Activated CD4-positive, alpha-beta T cell treated with anti-CD3 and anti-CD28 coated beads, Interleukin-2, Interleukin-6, amounts not matched to agents 100 ng/mL and 50 ng/mL, durations not matched to agents 16 hours and 8 hours (primary cell): ENCODE measurements at places on chromosomes 7 and 10.

DNA sequence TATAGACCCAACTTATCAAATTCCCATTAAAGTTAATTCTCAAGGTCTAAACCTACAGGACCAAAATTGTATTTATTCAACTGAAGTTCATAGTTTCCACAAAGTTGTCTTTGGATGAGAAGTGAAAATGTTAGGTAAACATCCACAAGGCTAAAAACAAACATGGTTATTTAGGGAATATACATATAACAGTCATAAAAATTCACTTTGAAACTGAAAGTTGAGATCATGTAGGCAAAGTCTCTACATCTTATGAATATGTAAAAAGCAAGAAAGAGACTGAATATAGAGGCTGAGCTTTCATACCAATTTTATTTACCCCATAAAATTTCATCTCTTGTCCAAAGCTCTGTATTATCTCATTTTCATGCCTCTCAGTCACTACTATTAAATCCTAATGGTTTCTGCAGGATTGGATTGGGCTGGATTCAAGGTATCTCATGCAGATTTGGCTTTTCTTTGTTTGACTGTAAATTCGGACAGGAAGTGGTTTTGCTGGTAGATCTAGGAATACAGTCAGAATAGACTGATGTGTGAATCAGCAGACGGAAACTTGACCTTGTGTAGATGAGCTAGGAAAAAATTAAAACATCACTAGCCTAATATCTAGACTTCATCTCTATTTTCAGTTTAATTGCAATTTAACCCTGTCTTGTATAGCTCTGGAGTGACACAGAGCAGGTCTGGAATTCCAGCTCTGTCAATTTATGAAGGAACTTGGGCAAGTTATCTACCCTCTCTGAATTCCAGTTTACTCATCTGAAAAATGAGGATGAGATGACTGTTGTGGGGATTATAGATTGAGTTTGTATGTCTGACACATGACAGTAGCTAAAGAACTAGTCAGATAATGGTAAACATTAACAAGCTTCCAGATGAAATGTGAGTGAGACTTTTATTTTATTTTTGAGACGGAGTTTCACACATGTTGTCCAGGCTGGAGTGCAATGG lies 27.3 kb upstream of the SKAP2 start:
- DNase-seq: peak; percentile 2

DNA sequence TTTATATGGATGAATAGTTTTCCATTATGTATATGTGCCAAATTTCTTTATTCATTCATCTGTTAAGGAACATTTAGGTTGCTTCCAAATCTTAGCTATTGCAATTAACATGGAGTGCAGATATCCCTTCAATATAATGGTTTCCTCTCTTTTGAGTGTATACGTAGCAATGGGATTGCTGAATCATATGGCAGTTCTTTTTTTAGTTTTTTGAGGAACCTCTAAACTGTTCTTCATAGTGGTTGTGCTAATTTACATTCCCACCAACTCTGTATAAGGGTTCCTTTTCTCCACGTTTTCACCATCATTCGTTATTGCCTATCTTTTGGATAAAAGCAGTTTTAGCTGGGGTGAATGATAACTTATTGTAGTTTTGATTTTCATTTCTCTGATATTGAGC lies 46.5 kb downstream of the FAS start:
- DNase-seq: no peak

GRCh38 chr7:135745703-135746312 lies 2.8 kb downstream of the FAM180A start:
- DNase-seq: no peak

- no peak for DNase-seq
These were observed 617.5 kb downstream of the SDK1 start for GRCh38 chr7:3918576-3918975.

DNA sequence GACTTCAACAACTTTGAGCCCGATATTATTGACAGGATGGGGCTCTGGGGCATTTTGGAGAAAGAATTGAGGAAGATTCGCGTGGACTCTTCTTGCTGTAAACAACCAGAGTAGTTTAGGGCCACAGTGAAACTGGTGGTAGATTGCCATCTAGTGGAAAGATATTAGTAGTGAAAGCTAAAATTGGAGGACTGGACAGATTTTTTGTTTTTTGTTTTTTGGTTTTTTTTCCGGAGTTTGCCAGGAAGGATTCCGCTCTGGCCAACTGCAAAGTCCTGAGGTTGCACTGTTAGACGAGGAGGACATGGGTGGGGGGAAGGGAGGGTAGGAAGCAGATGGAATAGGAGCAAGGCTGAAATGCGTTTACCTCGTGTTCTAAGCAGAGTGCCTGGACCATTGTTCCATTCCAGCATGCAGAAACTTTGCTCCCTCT lies 11.7 kb downstream of the NOBOX start:
- peak; percentile 59 for DNase-seq

- no peak for DNase-seq
These were observed 108.3 kb upstream of the HDAC9 start for GRCh38 chr7:18387191-18387735.

DNA sequence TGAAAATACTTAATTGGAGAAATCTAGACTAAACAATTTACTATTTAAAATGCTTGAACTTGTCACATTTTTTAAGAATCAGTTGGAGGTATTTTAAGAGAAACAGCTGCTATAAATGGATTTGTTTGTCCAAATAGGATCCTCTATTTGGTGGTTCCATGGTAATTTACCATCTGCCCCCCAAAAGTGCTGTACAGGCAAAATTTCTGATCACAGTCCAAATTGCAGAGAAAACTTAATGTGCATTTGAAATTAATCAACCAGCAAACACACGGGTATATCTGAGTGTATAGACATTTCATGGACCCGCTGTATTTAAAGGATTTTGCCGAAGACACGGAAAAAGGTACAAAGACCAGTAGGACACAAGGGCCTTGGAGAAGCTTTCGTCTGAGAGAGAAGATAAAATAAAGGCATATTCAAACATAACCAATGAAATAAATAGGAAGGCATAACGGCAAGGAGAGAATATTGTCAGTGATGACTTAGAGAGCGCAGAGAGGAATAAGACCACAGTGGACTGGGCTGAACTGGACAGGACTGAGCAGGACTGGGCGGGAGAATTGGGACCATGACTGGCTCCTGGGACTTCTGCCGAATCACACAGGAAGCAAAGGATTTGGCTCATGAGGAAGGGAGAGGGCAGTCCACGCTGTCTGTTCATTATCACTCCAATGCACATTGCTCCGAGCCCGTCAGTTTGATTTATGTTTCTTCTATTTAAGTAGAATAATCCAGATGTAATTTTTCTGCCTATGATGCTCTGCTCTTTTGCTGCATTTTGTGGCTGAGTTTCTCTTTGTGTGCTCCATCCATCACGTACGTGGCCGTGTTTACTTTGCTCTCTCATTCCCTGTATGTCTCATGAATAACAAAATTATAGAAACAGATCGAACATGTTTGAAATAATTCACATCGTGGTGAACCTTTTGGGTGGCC lies 112.8 kb downstream of the PRLHR start:
- no peak for DNase-seq

- no peak for DNase-seq
These were observed 346.5 kb upstream of the GALNT17 start for GRCh38 chr7:70785427-70785826.

DNA sequence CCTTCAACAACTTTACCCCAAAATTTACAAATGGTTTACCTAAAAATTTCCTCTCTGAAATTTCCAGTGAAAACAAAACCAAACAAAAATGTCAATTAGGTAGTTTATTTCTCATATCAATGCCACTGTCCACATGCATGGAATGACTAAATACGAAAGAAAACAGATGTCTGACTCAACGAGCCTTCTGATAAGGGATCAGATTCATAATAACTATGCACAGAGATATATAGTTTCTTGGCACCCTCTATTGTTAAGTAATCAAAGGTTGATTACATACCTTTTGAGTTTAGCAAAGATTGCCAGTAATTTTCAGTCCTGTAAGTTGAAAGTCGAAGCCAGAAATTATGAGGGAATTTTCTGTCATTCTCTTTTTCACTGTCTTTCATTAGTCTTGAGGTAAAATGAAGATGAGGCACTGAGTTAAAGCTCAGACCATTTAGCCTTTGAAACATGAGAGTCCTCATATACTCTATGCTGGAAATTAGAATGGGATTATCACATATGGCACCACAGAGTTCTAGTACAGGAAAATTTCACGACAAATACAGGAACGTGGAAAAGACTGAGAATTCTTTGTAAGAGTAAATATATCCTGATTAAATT lies 519.1 kb upstream of the ANKRD30A start:
- no peak for DNase-seq

- no peak for DNase-seq
These were observed 38.6 kb downstream of the BPGM start for GRCh38 chr7:134685250-134685649.

DNA sequence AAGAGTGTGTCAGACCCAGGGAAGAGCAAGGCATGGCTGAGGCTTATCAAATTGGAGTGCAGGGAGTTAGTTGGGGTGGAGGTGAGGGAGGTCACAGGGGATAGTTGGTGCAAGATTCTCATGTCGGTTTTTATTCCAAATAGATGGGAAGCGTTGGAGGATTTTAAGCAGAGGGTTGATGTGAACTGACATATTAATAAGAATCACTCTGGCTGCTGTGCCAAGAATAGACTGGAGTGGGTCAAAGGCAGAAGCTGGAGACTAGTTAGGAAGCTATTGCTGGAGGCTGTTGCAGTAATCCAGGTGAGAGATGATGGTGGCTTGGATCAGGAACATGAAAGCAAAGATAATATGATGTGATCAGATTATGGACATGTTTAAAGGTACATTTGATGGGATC lies 36.5 kb downstream of the LRRC18 start:
- no peak for DNase-seq

- no peak for DNase-seq
These were observed 175.6 kb downstream of the CHCHD3 start for GRCh38 chr7:132906193-132906835.

DNA sequence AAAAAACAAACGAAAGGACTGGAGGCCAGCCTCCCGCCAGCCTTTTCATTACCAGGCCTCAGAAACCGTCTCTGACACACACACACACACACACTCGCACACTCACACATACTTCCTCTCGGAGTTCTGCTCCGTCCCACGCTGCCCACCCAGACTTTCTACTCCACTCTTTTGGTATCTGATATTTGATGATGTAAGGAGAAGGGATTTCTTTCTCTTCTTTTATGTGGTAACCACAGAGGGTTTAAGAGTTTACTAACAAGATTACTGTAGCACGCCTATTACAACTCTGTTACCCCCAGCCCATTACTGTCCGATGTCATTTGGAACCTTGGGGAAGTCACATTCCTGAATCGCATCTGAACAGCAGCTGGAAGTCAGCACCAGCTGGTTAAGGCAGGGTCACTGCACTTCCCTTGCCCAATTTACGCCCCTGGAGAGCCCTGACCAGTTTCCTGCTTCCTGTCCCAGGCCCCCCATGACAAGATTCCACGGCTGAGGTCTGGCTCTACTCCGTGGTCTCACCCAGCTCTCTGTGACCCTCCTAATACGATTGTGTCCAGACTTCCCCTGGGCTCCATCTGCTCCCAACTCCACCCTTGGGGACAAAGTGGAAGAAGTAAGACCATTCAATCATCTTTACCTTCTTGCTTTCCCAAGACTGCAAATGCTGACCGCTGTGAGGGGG lies 1.1 kb downstream of the DENND2A start:
- DNase-seq: no peak

DNA sequence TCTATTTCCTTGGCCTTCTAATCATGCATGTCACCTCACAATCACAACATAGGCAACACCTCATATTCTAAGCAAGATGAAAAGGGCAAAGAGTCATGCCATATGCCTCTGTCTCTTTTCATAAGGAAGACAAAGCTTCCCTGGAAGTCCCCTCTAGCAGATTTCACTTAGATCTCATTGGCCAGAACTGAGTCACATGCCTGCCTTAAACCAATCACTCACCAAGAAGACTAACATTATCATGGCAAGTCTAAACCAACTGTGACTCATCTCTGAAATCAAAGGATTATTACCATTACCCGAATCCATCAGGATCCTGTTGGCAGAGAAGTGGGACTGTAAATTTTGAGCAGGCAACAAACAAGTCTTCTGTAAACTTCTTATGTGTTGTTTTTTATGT lies 27.8 kb downstream of the CAV1 start:
- DNase-seq: no peak

GRCh38 chr10:100130831-100131230 lies 49.2 kb upstream of the CPN1 start:
- no peak for DNase-seq

DNA sequence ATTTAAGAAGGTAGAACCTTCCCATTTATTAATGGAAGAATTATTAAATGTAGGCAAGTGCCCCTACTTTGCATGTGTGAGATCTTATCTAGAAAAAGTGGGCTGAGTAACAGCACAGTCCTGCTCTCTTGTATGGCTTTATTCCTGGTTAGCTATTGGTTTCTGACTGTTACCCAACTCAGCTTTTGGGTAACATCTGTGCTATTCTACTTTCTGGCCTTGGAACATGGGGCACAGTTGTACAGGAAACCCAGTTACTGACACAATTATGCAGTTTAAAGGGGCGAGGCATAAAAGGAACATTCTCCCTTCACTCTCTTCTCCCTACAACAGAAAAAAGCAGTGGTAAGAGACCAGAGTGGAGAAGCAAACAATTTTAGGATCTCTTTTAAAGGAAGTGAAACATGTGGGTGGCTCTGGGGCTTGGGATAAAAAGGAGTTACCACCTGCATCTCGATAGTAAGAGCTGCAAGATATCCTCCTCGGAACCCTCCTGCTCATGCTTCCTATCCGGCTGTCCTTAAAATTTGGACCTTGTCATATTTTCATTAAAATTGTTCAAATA lies 16.0 kb downstream of the NUDT5 start:
- DNase-seq: no peak

- peak; percentile 47 for DNase-seq
These were observed 7.1 kb upstream of the C10orf105 start for GRCh38 chr10:71726580-71727104.

- DNase-seq: no peak
These were observed 33.3 kb downstream of the CRHR2 start for GRCh38 chr7:30648744-30649540.

DNA sequence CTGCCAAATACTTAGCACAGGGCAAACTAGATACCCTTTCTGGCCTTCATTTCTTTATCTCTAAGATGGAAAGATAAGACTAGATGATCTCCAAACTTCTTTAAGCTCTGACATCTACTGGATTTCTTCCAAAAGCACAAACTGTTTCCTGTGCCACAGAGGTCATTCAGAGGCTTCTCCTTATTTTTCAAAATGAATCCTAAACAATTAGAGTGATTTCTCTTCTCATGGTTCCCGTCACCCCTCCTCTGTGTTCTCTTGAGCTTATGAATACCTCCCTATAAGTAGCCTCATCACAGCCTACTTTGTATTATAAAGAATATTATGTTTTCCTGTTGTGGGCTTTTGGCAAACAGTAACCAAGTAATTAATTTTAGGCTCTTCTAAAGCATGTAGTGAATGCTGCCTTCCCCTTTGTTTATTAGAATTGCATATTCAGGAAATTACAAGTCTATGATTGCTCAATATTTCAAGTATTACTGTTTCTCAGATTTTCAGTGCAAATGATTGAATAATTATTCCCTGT lies 179.5 kb downstream of the REEP3 start:
- DNase-seq: no peak

- DNase-seq: no peak
These were observed 89.5 kb downstream of the THSD7A start for GRCh38 chr7:11742496-11742895.
